ENCODE measurements at places on chromosomes 1 and 21. TPM values are rescaled to one million over a fixed set of nuclear protein-coding genes. Genes with fewer than 3 reads are reported as not detected.

Gene GATAD2B
- total RNA-seq: 14.1 TPM

GRCh38 chr21:44925378-44925755, 4.7 kb upstream of the ITGB2 start:
- DNase-seq: no peak

DNA sequence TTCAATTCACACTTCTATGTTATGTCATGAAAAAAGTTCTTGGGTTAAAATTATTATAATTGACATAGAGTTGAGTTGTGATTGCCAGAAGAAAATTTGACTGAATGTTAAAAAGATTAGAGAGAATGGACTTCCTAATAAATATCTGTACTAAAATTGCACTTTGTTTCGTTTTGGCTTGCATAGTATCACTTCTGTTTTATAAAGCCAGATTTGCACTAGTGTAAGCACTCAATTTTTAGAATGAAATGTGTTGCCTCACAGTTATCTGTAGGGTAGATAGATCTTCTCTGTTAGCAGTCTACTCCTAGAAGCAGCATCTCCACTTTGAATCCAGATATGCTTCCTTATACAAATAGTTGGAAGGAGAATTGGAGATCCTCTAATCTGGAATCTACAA, 95.2 kb upstream of the MPC2 start:
- DNase-seq: no peak

GRCh38 chr1:201399018-201399351, at the start of gene LAD1:
TSS of gene LAD1 (minus strand) at chr1:201399324. CDS start at chr1:201399306, 18 bp downstream.
- no peak for DNase-seq

- DNase-seq: no peak
These were observed 2.4 kb downstream of the RAP1GAP start for GRCh38 chr1:21666576-21667320.

DNA sequence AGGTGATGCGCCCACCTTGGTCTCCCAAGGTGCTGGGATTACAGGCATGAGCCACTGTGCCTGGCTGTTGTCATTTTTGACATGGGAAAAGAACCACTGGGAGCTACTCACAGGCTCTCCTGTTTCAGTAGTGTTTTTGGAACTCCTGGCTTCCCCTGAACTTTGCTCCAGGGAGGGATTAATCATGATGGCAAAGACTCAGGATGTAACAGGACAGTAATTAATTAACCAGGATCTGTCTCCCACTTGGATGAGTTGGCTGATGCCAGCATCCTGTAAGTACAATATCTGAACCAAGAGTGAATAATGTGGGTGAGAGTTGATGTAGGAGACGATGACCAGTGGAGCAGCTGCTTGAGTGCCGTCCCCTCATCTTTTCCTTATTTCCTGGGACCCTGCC, 4.9 kb downstream of the SFT2D2 start:
- no peak for DNase-seq

DNA sequence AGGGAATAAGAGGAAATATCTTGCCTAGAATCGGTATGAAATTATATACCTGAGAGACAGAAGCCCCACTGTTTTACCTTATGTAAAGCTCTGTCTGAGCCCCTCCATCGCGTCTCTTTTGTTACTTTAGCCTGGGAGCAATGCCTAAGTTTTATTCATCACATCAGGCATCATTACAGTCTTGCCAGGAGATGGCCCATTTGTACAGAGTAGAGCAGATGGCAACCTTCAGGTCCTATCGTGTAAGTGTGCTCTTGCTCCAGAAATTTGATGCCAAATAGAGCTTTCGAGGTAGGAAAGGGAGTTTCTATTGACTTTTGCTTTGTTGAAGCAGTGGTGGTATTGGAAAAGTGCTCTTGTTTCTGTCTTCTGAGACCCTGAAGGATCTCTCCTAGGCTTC, 24.9 kb downstream of the CFAP126 start:
- DNase-seq: no peak

- no peak for DNase-seq
These were observed 107.7 kb downstream of the ADSS2 start for GRCh38 chr1:244344001-244344400.

GRCh38 chr1:231315887-231316286, 21.8 kb downstream of the EXOC8 start:
- DNase-seq: no peak

GRCh38 chr1:14897997-14898645, 255.4 kb upstream of the TMEM51 start:
- no peak for DNase-seq

DNA sequence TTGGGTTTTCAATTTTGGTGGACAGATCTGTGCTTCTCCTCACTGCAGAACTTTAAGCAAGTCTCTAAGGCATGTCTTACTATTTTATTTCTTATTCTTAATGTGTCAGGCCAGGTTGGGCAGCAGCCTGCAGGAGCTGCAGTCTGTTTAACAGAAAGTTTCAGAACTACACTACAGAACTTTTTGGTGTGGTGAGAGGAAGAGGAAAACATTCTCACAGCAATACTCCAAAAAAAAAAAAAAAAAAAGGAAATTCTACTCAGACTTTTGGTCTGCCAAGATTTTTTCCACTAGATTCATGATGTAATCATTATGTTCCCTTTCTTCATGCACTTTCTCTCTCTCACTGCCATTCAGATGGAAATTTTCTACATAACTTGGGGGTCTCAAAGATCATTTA, 255.2 kb downstream of the COL11A1 start:
- no peak for DNase-seq

All from ovary (tissue), 10 donors.